Fibroblast of upper back skin (primary cell): ENCODE measurements at places on chromosomes 1 and 21.

- DNase-seq = no peak
These were observed 394.9 kb upstream of the B3GALT2 start for GRCh38 chr1:193581341-193581740.

DNA sequence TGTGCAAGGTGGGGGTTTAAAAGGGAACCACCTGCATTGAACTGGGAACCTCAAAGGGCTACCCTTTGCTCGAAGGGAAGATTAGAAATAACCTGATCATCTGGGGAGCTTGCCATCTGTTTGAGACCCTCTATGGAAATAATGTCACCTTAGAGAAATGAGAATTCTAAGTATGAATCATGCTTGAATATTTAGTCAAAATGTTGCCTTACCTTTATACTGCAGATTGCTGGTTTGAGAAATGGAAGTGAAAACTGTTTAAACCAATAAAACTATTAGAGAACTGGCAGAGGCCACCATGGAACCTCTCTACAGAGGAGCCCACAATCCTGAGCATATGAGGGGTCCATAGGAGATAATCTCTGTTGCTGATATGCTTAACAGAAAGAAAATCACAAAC lies 131.2 kb upstream of the FAM78B start:
- no peak for DNase-seq

DNA sequence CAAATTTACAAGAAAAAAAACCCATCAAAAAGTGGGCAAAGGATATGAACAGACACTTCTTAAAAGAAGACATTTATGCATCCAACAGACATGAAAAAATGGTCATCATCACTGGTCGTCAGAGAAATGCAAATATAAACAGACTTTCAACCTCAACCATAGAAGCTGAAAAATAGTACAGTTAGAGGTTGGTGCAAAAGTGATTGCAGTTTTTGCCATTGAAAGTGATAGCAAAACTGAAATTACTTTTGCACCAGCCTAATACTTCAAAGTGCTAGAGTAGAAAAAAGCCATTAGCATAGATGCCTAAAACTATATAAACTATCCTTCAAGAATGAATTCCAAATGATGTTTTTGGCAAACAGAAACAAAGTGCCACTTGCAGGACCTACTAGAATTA lies 365.8 kb upstream of the DPYD start:
- no peak for DNase-seq

DNA sequence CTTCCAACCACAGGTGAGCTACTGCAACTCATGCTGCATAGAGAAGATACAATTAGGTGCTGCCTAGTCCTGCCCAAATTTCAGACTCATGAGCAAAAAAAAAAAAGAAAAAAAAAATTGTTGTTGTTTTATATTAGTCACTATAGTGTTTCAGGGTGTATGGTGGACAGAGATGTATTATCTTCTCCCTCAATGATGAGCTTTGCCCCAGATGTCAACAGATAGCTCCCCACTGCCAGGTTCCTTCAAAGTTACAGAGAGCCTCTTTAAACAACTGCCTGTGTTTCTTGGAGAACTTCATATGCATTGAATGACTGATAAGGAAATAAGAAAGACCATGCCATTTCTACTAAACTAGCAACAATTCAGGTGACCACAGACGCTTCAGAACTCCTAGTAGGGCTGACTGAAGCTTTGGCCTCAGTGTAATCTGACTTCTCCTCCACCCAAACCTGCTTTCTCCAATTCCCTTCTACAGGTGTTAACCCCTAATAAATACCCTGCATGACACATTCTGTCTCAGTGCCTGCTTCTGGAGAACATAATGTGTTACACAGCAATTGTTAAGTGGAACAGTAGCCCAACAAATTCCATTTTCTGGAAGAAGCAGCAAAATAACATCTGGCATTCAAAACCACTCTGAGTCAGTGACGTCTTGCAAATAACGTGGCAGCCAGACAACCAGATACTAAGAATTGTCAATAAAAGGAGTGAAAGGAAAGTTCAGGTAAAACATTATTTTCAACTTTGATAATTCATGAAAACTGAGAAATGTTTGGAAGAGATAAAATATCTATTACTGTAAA lies 147.7 kb downstream of the CDC42BPA start:
- peak; percentile 68 for DNase-seq

GRCh38 chr1:218847089-218847768 lies 326.4 kb upstream of the LYPLAL1 start:
- no peak for DNase-seq

- DNase-seq = peak; percentile 67
These were observed 247.7 kb upstream of the PTBP2 start for GRCh38 chr1:96473791-96474434.

DNA sequence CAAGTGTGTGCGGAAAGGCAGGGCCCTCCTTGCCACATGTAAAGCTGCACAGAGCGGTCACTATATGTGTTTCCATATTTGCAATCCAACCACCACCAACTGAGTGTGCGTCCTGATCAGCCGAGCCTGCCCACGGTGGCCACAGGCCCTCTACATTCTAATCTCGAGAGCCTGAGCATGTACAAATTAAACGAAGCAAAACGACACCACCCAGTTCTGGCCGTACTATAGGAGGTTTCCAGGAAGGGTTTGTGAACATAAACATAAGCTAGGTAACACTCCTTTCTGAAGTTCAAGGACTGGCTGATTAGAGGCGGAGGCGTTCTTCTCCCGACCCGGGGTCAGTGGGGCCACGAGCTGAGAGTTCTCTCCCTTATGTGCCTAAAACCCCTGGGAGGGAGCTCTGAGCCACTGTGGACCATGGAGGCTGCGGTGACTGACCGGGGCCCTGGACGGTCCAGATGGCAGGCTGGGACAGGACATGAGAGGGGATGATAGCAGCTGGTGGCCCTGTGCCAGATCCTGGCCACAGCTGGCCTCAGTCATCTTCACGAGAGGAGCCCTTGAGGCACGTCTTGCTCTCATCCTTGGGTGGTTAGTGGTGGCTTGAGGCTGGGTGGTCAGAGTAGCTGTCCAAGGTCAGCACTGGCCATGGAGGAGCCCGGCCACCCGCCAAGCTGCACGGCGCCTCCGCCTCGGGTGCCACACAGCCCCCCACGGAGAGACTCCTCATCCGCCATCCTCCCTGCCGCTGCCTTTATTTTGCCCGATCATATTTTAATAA lies 39.1 kb upstream of the TRAPPC10 start:
- no peak for DNase-seq

DNA sequence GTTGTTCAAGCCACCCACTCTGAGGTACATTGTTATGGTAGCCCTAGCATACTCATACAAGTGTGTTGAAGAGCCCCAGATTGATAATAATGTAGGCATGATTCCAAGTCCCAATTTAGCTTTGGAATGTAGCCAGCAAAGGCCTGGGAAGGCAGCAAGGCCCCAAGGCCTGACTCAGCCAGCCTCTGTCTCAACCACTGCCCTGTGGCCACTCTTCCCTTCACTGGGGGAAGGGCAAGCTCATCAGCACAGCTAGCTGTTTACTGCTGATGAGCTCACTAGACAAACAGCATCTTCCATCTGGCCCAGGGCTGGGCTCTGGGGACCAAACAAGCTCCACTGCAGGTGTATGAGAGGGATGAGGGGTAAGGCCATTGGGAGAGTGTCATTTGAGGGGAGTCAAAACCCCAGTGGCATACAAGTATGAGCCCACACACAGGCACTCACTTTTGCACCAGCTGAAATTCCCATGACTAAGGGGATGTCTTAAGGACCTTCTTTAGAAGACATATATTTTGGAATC lies 2.2 kb upstream of the IRF6 start:
- DNase-seq = peak; percentile 92

DNA sequence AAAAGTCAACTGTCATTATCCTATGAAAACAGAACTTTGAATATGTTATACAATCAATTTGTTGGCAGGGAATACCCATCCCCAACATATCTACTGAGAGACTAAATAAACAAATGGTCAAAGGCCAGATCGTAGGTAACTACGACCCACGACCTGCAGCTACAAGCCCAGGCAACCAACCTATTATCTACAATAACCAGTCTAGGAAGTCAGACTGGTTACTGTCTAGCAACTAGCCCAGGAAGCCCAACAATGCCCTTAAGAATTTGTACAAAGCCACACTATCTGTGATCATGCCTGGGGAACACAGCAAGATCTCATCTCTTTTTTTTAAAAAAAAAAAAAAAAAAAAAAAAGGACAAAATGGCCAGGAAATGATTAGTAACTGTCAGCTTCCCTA lies 58.7 kb downstream of the SMYD3 start:
- no peak for DNase-seq

- DNase-seq = peak; percentile 16
These were observed 4.8 kb downstream of the KRTAP27-1 start for GRCh38 chr21:30332681-30333080.

DNA sequence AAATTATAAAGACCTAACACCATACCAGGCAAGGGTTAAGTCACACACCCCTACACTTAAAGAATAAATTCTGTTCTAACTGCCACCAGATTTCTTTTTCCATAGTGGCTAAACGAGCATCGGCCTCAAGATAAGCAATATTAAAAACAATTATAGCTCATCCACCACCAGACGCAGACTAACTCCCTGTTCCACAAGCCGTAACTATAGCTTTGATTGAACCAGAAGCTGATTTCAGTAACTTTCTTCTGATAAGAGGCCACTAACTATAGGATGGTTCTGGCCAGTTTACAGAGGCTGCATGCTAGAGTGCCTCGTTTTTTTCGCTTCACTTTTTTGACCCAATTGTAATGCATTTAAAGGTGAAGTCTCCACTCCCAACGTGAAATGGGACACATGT lies 238.8 kb downstream of the MRPL39 start:
- no peak for DNase-seq

- no peak for DNase-seq
These were observed 117.1 kb downstream of the TBX19 start for GRCh38 chr1:168397806-168398205.

GRCh38 chr1:208513799-208514198 lies 269.6 kb upstream of the PLXNA2 start:
- peak; percentile 25 for DNase-seq

GRCh38 chr1:41950820-41951219 lies 32.1 kb upstream of the HIVEP3 start:
- DNase-seq = no peak

- DNase-seq = no peak
These were observed 17.0 kb downstream of the FAAP20 start for GRCh38 chr1:2177541-2177940.

DNA sequence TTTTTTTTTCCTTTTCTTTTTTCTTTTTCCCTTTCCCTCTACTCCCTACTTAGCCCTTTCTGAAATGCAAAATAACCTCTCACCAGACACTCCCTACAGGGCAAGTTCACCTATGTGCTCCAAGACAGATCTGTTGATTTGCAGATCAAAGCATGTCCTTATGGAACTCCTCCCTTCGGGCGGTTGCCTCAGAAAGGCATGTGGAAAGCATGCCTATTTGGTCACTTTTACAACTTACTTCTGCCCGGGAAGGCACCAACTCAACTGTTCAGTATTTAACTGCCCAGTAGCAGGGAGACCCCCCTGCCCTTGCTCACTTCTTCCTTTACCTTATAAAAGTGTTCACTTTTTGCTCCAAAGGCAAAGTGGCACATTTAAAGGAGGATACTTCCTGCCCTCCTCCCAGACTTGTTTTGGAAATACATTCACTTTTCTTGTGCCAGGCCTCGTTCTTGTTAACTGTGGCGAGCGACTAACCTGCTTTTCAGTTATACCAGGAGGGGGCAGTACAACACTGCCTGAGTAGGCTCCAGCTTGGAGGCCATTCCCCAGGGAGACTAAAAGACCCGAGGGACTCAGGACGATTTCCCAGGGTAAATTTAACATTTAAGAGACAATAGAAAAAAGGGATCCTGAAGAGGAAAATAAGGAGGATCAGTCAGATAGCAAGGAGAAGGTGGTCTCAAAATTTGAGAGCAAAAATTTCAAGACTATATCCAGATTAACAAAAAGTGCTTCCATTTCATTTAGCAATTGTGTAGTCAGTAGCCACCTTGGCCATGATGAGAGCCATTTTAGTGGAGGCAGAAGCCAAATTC lies 12.3 kb upstream of the SLAMF7 start:
- peak; percentile 51 for DNase-seq

DNA sequence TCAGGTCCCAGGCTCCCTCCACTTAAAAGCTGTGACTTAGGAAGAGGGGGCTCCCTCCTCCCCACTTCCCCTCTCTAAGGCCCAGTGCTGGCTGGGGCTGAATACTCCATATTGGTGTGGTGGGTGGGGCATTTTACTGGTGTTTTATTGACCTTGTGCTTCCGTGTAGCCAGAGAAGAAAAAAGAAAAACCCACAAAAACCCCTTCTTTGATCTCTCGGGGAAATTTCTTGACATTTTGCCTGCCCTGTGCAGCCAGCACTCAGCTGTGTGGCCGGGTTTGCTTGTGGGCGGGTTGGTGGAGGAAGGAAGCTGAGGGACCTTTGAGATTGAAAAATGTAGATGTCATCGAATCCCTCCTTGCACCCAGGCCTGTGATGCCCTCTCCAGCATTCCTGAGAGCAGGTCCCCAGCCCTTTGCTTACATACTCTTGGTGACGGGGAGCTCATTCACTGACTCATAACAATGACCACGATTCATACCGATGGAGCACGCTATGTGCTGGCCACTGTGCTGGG lies 24.8 kb downstream of the TNFRSF8 start:
- no peak for DNase-seq

GRCh38 chr1:199287647-199288046 lies 648.8 kb downstream of the PTPRC start:
- DNase-seq = peak; percentile 35

DNA sequence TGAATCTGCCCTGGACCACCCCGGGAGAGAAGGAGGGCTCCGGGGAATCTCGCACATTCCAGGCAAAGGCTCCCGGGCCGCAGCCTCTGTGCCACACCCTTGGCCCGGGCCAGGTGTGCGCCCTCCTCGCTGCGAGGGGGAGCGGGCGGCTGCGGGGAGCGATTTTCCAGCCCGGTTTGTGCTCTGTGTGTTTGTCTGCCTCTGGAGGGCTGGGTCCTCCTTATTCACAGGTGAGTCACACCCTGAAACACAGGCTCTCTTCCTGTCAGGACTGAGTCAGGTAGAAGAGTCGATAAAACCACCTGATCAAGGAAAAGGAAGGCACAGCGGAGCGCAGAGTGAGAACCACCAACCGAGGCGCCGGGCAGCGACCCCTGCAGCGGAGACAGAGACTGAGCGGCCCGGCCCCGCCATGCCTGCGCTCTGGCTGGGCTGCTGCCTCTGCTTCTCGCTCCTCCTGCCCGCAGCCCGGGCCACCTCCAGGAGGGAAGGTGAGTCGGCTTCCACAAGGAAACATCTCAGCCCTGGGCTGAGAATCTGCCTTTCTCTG lies at the start of gene LAMC2:
Gene LAMC2, plus strand, starts transcription at position 324 of the 550 bp plus-strand sequence. Its CDS starts 89 bp downstream, at position 413.
- no peak for DNase-seq

GRCh38 chr1:230394741-230395140 lies 31.4 kb downstream of the PGBD5 start:
- no peak for DNase-seq

GRCh38 chr1:227299688-227300087 lies 18.6 kb downstream of the CDC42BPA start:
- DNase-seq = no peak
